Activated naive CD8-positive, alpha-beta T cell treated with anti-CD3 and anti-CD28 coated beads for 36 hours (primary cell): ENCODE measurements at places on chromosomes 6 and 20.

GRCh38 chr6:82988930-82989351, 76.7 kb downstream of the UBE3D start:
- DNase-seq = no peak

GRCh38 chr6:94736236-94736635, 841.1 kb upstream of the MANEA start:
- no peak for DNase-seq

- no peak for DNase-seq
These were observed 150.2 kb upstream of the PLN start for GRCh38 chr6:118397671-118398465.

DNA sequence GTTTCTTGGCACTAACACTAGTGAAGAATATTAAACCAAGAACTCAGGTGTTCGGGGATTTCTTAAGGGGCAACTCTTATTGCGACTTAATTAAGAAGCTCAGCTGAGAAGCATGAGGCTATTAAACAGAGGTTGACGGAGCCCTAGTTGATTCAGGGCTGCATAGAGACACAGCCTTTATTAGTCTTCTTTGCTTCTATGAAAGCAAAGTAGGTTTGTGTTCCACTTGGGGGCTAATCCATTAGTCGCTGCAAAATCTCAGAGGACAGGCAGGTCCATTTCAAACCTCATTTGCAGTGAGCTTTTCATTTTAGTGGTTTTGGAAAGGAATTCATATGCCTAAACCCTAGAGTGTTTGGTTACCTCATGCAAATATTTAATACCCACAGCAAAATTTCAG, 506.6 kb upstream of the SULF2 start:
- DNase-seq = no peak

DNA sequence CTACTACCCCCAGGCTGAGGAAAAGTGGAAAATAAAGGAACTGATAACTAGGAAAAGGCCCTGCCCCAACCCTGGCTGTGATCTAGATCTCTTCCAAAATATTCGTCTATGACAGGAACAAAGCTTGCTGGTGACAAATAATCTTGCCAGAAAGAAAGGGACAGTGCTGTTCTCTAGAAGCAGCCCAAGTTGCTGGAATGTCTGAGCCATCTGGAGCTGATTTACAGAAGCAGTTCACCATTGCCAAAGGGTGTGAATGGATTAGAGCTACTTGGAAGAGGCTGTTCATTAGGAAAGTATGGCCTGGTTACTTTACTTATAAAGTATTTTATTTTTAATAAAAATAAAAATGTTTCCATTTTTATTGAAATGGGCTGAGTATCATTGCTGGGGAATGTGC, 146.3 kb downstream of the EPM2A start:
- no peak for DNase-seq

- DNase-seq = no peak
These were observed 200.9 kb downstream of the TTLL2 start for GRCh38 chr6:167525774-167526173.

- no peak for DNase-seq
These were observed 90.9 kb downstream of the DTD1 start for GRCh38 chr20:18678549-18679419.

DNA sequence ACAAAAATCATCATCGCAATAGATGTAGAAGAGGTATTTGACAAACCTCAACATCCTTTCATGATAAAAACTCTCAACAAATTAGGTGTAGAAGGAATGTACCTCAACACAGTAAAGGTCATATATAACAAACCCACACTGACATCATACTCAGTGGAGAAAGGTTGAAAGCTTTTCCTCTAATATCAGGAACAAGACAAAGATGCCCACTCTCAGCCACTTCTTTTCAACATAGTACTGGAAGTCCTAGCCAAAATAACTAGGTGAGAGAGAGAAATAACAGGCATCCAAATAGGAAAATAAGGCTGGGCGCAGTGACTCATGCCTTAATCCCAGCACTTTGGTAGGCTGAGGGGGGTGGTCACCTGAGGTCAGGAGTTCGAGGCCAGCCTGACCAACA, 95.8 kb downstream of the ZDHHC14 start:
- no peak for DNase-seq

GRCh38 chr6:25196464-25196863, 82.7 kb upstream of the CARMIL1 start:
- DNase-seq = no peak

GRCh38 chr6:143821359-143821758, 21.8 kb upstream of the LTV1 start:
- DNase-seq = no peak

GRCh38 chr6:10850728-10851127, 12.4 kb upstream of the MAK start:
- DNase-seq = no peak

GRCh38 chr20:57240581-57241362, 25.7 kb downstream of the BMP7 start:
- DNase-seq = no peak

- DNase-seq = no peak
These were observed 22.1 kb downstream of the PREX1 start for GRCh38 chr20:48805716-48806115.

- no peak for DNase-seq
These were observed 47.1 kb downstream of the HAO1 start for GRCh38 chr20:7893014-7893730.

DNA sequence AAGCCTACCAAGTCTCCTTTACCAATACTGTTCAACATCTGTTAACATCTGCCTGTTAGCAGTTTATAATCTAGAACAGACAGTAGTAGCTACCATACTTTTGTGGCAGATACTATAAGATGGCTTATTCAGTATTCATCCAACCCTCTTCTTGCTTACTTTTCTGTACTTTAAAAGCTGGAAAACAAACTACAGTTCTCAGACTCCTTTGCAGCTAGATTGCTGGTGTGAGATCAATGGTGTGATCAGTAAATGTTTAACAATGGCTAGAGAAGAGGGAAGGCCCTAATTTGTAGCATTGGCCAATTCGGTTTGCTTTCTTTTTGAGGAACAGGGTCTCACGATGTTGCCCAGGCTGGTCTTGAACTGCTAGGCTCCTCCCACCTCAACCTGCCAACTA, 3.5 kb upstream of the REV3L start:
- no peak for DNase-seq

GRCh38 chr20:21099751-21100577, 6.2 kb downstream of the LINC00237 start:
- DNase-seq = peak; percentile 59

- no peak for DNase-seq
These were observed 3.4 kb upstream of the HELZ2 start for GRCh38 chr20:63577317-63577894.
